Effector memory CD8-positive, alpha-beta T cell (primary cell): ENCODE measurements at places on chromosomes 2 and 18.

- H3K27ac ChIP-seq, result no peak overlapping the region
- no peak for DNase-seq
- H3K36me3 ChIP-seq, result peaks cover 77% of the 10 kb centered on the region
- no peaks in the 10 kb centered on the region for H3K27me3 ChIP-seq
- H3K4me3 ChIP-seq, result no peak overlapping the region
Observed at GRCh38 chr2:233464056-233464455, 102.5 kb downstream of the USP40 start.

DNA sequence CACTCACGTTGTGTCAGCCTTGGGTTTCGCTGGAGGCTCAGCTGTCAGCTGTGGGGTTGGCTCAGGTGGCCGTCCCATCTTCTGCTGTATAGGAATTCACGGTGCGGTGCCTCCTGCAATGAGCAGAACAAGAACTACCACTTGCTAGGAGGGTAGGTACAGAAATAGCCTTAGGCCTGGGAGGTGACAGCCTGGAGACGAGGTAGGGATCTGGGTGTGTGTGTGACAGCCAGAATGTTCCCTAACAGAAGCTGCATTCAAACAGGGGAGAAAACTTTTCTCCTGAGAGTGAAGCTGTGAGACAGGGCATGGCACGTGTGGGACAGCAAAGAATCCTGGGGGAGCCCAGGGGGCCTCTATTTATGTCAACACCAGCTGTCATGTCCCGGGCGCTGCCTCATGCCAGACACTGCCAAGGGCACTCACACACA lies 8.4 kb upstream of the MAL start:
- H3K4me1 ChIP-seq, result no peaks in the 10 kb centered on the region
- peaks cover 22% of the 10 kb centered on the region for H3K27me3 ChIP-seq
- no peak overlapping the region for H3K27ac ChIP-seq
- no peak overlapping the region for H3K4me3 ChIP-seq

DNA sequence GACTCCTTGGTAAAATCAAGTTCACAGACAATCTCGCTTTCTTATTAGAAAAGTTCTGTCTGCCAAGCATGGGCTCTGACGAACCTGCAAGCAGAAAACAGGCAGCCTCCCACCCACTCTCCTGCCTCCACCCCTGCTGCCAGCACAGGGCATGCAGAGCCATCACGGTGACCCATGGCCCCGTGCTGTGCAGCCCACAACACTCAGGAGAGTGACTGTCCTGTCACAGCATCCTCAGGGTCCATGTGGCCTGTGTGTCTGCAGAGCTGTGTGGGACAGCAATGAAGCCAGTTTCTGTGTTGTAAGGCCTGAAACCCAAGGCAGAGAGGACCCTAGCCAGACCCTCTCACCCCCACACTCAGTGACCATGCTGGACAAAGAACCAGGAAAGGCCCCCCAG lies 46.2 kb downstream of the TFCP2L1 start:
- DNase-seq, result no peak
- H3K36me3 ChIP-seq, result no peaks in the 10 kb centered on the region
- no peak overlapping the region for H3K4me3 ChIP-seq
- peaks cover 28% of the 10 kb centered on the region for H3K27me3 ChIP-seq
- H3K4me1 ChIP-seq, result no peaks in the 10 kb centered on the region

DNA sequence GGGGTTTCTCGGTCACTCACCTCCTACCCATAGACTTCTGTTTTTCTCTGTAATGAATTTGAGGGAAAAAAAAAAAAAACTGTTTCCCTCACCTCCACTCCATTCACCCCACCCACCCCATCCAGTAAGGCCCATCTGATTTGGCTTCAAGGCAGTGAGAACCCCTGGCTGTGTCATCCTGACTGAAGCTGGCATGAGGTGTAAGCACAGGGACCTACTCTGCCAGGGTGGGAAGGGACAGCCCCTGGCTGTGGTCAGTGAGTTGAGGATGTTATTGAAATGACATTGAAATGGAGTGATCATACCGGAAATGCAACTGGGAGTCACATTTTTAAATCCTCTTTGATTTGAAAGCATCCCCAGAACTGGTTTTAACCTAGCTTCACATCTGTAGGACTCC lies 19.1 kb upstream of the BCL2L11 start:
- H3K27ac ChIP-seq, result no peak overlapping the region
- no peaks in the 10 kb centered on the region for H3K36me3 ChIP-seq
- no peaks in the 10 kb centered on the region for H3K27me3 ChIP-seq
- H3K4me3 ChIP-seq, result no peak overlapping the region
- H3K4me1 ChIP-seq, result peaks cover 10% of the 10 kb centered on the region

GRCh38 chr2:10934979-10935350 lies 23.2 kb downstream of the KCNF1 start:
- H3K27me3 ChIP-seq, result peaks cover 33% of the 10 kb centered on the region
- DNase-seq, result no peak
- no peak overlapping the region for H3K27ac ChIP-seq
- no peak overlapping the region for H3K4me3 ChIP-seq
- H3K4me1 ChIP-seq, result no peaks in the 10 kb centered on the region

DNA sequence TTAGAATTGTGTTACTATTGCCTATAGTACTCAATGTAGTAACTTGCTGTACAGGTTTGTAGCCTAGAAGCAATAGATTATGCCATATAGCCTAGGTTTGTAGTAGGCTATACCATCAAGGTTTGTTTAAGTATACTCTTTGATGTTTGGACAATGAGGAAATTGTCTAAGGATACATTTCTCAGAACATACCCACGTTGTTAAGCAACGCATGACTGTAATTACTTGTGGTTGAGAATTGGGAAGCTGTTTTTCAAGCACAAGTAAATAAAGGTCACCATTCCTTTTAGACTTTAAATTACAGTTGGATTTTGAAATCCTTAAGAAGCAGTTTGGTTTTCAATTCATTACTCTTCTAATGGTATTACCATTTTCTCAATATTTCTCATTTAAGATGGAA lies 89.8 kb upstream of the KCNH7 start:
- H3K27me3 ChIP-seq, result no peaks in the 10 kb centered on the region
- DNase-seq, result no peak
- no peak overlapping the region for H3K27ac ChIP-seq
- no peak overlapping the region for H3K4me3 ChIP-seq
- no peaks in the 10 kb centered on the region for H3K36me3 ChIP-seq
- H3K4me1 ChIP-seq, result no peaks in the 10 kb centered on the region

GRCh38 chr2:126699716-126700581 lies 44.0 kb downstream of the GYPC start:
- H3K27me3 ChIP-seq, result no peaks in the 10 kb centered on the region
- no peaks in the 10 kb centered on the region for H3K4me1 ChIP-seq
- H3K4me3 ChIP-seq, result no peak overlapping the region
- peaks cover 18% of the 10 kb centered on the region for H3K36me3 ChIP-seq
- no peak for DNase-seq

- H3K27me3 ChIP-seq, result no peaks in the 10 kb centered on the region
- peaks cover 13% of the 10 kb centered on the region for H3K4me1 ChIP-seq
- H3K36me3 ChIP-seq, result peaks cover 7% of the 10 kb centered on the region
Observed at GRCh38 chr2:17757321-17757720, 3.4 kb downstream of the GEN1 start.

- peaks cover 16% of the 10 kb centered on the region for H3K36me3 ChIP-seq
- H3K27ac ChIP-seq, result no peak overlapping the region
- no peaks in the 10 kb centered on the region for H3K27me3 ChIP-seq
- no peak overlapping the region for H3K4me3 ChIP-seq
- no peak for DNase-seq
Observed at GRCh38 chr2:15378148-15378908, 182.8 kb downstream of the NBAS start.

- DNase-seq, result no peak
- H3K27ac ChIP-seq, result no peak overlapping the region
- H3K36me3 ChIP-seq, result no peaks in the 10 kb centered on the region
Observed at GRCh38 chr18:69490813-69491212, 90.1 kb downstream of the DOK6 start.

DNA sequence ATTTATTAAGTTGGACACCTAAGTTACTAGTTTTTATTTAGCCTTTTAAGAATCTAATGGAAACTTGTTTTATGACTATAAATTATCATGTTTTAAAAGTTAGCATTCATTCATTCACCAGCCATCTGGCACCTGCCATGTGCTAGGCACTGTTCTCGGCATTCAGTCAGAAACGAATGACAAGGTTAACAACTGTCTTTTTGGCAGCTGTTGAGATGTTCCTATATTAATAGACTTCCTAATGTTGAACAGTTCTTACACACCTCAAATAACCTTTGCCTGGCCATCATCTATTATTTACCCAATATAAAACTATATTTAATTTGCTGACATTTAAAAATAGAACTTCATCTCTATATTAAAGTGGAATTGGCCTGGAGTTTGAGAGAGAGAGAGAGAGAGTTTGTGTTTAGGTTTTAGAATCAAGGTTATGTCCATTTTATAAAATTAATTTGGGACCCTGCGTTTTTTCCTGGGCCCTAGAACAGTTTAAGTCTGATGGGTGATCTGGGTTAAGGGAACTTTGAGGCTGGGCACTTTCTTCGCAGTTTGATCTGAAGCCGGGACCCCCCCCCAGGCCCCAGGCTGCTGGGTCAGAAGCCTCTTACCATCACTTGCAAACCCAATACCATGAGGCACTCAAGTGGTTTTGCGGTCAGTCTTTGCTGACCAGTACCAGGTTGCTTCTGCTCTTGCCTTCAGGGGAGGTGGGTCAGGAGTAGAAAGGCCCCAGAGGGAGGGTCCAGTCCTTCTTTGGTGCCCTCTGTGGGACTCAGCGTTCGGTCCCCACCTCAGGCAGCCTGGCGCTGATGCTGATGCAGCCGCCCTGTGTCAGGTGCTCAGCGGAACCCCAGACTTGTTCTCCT lies 48.3 kb upstream of the ASB1 start:
- H3K27me3 ChIP-seq, result no peaks in the 10 kb centered on the region
- peak overlapping the region; percentile 91 for H3K27ac ChIP-seq
- peaks cover 4% of the 10 kb centered on the region for H3K36me3 ChIP-seq
- no peak for DNase-seq

- no peak for DNase-seq
- no peaks in the 10 kb centered on the region for H3K27me3 ChIP-seq
- no peaks in the 10 kb centered on the region for H3K4me1 ChIP-seq
- no peaks in the 10 kb centered on the region for H3K36me3 ChIP-seq
Observed at GRCh38 chr2:52342458-52342857, 1310.5 kb upstream of the NRXN1 start.

DNA sequence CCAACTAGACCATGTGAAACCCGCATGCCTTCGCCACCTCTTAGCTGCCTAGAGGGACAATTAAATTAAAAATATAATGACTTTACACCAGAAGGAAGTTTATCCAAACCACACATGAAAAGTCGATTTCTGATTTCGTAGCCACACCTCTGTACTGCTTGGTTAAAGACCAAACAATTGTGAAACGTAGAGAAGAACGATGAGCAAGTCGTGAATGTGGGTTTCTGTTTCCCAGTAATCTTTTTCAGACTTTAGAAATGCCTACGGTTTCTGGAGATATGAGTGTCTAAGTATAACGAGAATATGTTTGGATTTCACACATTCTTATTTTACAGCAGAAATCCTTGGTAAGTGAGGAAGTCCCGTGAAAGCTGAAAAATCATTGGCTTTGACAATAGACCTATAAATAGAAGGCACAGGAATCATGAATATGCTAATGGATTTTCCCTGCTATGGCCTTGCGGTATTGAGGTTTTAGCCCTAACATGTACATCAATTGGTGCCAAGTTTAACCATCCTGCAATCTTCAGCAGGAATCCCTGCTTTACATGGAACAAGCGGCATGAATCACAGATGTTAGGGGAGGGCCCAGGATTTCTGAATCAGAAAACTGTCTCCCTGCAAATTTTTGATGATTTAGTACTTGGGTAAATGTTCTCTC lies 105.6 kb downstream of the TTC32 start:
- H3K4me1 ChIP-seq, result no peaks in the 10 kb centered on the region
- H3K4me3 ChIP-seq, result no peak overlapping the region
- no peaks in the 10 kb centered on the region for H3K36me3 ChIP-seq
- no peak for DNase-seq
- peaks cover 44% of the 10 kb centered on the region for H3K27me3 ChIP-seq
- H3K27ac ChIP-seq, result no peak overlapping the region

- no peaks in the 10 kb centered on the region for H3K27me3 ChIP-seq
- no peak for DNase-seq
- H3K4me1 ChIP-seq, result no peaks in the 10 kb centered on the region
- H3K27ac ChIP-seq, result no peak overlapping the region
- no peak overlapping the region for H3K4me3 ChIP-seq
Observed at GRCh38 chr2:48601349-48601748, 16.3 kb upstream of the GTF2A1L start.

DNA sequence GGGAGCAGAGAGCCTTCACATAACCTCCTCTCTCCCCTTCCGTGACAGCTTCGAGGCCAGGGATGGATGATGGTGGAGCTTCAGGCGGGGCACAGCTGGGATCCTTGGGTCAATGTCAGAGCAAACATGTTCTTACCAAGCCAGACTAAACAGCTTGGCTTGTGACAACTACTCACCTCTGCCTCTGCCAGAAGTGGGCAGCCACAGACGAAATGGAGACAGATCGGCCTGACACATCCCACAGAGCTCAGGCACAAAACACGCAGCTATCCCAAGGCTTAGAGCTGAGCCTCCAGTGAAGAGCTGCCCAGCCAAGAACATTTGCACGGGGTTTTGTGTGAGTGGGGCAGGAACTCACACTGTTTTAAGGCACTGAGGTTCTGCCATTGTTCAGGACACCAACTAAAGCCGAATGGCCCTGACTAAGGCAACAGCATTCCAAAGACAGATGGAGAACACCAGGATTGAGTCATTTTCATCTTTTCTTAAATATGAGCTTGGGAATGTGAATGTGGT lies 12.8 kb downstream of the PXDN start:
- H3K4me1 ChIP-seq, result no peaks in the 10 kb centered on the region
- no peak overlapping the region for H3K4me3 ChIP-seq
- no peaks in the 10 kb centered on the region for H3K36me3 ChIP-seq
- no peak for DNase-seq
- H3K27me3 ChIP-seq, result no peaks in the 10 kb centered on the region

DNA sequence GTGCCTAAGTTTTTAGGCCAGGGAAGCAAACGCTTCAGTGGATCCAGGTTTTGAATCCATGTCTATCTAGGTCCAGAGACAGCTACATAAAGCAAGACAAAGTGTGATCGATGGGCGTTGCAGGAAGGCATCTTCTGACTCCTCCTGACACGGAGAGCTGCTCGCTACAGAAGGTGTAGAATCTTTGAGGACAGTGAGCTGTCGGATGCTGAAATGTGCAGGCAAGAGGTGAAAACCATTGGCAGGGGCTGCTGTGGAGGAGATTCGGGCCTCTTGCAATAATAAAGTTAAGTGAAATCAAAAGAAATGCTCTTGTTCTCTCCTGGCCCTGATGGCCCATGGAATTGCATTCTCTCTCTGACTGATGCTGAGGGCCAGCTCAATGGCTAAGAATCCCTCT lies 336.2 kb downstream of the CYRIA start:
- no peak overlapping the region for H3K4me3 ChIP-seq
- H3K36me3 ChIP-seq, result no peaks in the 10 kb centered on the region
- H3K4me1 ChIP-seq, result no peaks in the 10 kb centered on the region
- no peaks in the 10 kb centered on the region for H3K27me3 ChIP-seq
- H3K27ac ChIP-seq, result no peak overlapping the region

GRCh38 chr2:128602699-128603101 lies 284.0 kb upstream of the HS6ST1 start:
- no peak for DNase-seq
- H3K4me3 ChIP-seq, result no peak overlapping the region
- no peak overlapping the region for H3K27ac ChIP-seq
- no peaks in the 10 kb centered on the region for H3K36me3 ChIP-seq
- no peaks in the 10 kb centered on the region for H3K4me1 ChIP-seq
- H3K27me3 ChIP-seq, result no peaks in the 10 kb centered on the region
